ENCODE measurements at places on chromosomes 2 and 18.

- DNase-seq: no peak
Measured at GRCh38 chr2:110126906-110127305, 11.3 kb upstream of the MALL start.

DNA sequence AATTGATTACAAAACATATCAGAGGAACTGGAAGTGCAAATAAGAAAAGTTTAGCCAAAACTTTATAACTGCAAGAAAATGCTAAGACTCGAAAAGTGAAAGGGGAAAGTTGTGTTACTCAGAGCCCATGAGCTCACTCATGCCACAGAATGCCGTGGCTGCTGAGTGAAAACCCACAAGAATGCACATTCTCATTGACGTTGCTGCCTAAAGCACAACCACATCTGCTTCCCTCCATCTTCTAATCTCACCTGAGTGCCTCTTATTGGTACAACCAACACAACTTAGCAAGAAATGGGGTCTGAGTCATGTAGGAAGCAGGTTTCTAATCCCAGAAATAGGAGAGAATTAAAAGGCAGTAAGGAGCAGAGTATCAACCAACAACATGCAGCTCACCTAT is 259.7 kb downstream of the LNPK start:
- no peak for DNase-seq

GRCh38 chr2:176142281-176142680 is 9.1 kb upstream of the HOXD4 start:
- no peak for DNase-seq

DNA sequence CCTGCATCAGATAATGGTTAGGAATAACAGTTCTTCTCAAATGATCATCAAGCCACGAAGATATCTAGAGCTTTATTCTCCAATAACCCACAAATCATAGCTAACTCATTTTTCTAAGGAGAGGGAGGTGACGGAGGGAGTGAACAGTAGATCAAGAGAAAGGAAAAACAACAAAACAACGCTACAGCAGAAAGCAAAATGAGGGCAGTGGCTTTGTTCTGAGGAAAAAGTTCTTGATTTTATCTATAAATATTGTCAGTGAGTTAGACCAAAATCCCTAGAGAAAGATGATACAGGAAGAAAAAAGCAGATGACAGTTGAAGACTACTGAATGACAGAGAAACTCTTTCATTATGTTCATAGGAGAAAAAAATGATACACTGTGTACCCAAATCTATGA is 71.0 kb downstream of the STK39 start:
- no peak for DNase-seq

GRCh38 chr2:48146552-48146951 is 240.3 kb upstream of the FBXO11 start:
- DNase-seq: peak; percentile 53

- DNase-seq: no peak
Measured at GRCh38 chr2:144455987-144456386, 63.9 kb downstream of the ZEB2 start.

- DNase-seq: no peak
Measured at GRCh38 chr2:98799375-98800329, 68.7 kb upstream of the MGAT4A start.

- no peak for DNase-seq
Measured at GRCh38 chr2:45745231-45745630, 93.8 kb downstream of the PRKCE start.

GRCh38 chr2:127053731-127054603 is 53.0 kb downstream of the BIN1 start:
- DNase-seq: no peak

DNA sequence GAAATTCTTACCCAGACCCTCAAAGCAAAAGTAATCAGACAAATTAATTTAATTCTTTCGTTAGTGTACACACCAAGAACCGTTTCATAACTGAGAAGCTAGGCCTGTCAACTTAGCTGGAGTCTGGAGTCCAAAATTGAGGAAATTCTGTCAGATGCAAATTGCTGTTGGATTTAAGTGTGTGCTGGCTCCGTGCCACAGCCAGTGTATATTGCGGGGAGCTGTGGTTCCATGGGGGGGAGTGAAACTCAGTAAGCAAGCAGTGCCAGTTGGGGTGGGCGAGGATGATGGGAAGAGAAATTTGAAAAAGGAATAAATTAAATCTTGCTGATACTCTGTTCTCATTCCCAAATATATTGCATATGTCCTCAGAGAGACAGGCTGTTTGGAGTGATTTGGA is 4.0 kb downstream of the ARPC2 start:
- no peak for DNase-seq

GRCh38 chr2:208097313-208097712 is 27.0 kb downstream of the CRYGD start:
- DNase-seq: no peak

DNA sequence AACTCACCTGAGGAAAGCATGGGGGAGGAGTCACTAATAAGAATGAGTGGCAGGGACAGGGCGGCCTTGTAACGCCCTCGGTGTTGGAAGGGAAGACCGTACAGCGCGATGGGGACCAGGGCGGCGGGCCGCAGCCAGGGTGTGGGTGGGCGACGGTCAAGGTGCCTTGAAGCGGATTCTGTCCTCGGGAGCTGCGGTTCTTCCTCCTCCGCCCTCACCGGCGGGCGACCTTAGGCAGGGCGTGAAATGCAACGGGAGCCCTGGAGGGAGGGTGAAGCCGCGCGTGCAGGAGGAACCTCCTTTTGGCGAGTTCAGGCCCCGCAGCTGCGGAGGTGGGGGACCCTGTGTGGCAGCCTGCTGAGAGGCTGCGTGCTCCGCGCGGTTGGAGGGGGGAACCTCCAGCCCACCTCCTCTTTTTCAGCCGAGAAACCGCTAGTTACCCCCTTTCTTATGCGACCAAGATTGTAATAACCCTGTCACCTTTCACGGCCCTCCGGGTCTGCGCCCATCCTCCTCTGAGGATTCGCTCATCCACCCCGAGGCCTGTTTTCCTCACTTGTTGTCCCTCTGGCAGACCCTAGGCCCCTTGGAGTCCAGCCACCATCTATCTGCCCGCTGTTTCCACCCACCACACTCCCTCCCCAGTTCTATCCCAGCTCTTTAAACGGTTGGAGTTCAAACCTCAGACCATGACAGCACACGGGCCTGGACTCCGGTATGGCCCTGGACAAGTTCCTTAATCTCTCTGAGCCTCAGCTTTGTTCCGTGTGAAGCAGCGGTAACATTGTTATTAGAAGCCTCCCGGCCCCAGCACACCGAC is 823 bp upstream of the RNU2-63P start:
- DNase-seq: peak; percentile 91

GRCh38 chr2:231940795-231941194 is 14.6 kb upstream of the NPPC start:
- no peak for DNase-seq

GRCh38 chr2:46718784-46719183 is 196.8 kb downstream of the MCFD2 start:
- DNase-seq: no peak

GRCh38 chr18:78726326-78727056 is 253.1 kb upstream of the SALL3 start:
- DNase-seq: no peak

GRCh38 chr2:74045454-74045853 is 60.7 kb downstream of the TET3 start:
- no peak for DNase-seq

DNA sequence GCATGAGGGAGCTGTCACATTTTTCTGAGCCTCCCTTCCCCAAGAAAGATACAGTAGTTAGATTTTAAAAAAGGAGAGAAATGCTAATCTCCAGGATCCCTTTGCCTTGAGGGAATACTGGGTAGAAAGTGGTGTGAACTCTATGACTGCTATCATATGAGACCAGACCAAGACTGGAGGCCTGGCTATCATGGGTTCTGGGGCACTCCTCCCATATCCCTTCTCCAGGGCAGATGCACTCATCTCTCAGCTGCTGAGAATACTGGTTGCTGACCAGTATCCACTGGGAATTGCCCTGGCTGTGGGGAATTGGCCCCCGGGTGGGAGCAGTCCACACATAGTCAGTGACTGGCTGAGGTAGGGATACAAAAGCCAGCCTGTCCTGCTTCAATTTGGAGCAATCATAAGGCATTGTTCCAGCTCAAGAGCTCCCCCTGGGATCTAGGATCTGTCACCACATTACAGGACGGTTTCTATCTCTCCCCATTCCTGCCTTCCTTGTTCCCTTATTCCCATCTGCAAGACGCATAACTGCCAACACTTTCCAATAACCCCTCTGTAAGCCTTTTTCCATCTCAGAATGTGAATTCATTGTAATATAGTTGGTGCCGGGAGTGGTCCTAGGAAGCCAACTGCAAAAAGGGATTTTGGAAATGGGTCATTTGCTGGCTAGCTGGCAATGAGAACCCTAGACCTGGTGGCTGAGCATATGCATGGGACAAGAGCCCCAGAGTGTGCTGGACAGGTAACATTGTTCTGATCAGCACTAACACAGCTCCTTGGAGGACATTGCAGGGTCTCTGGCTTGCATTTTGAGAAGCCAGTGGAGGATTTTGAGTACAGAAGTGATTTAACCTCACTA is 35.4 kb upstream of the REEP1 start:
- DNase-seq: peak; percentile 38

DNA sequence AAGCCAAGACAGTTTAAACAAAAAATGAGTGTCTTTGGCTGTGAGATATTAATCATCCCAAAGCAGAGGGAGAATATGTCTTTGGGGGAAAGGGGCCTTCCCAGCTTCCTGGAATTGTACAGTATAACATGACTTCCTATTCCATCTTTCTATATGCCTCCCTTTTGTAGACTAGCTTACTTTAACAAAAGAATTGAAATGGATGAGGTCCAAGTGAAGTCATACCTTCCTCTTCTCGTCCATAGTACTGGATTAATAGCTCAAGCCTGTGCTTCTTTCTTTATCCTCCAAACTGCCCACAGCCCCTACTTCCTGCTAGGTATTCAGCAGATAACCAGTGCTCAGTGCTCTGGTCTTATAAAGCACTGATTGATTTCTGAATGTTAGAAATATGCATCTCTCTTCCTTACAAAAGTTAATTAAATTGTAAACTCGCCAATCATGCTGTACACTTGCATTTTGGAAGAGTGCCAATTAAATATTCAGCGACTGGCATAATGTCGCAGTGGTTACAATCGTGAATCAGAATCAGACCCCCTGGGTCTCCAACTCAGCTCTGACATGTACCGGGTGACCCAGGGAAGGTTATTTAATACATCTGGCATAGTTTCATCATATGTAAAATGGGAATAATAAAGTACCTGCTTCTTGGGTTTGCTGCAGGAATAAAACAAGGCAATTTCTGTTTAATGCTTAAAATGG is 325.1 kb downstream of the RND3 start:
- DNase-seq: no peak

DNA sequence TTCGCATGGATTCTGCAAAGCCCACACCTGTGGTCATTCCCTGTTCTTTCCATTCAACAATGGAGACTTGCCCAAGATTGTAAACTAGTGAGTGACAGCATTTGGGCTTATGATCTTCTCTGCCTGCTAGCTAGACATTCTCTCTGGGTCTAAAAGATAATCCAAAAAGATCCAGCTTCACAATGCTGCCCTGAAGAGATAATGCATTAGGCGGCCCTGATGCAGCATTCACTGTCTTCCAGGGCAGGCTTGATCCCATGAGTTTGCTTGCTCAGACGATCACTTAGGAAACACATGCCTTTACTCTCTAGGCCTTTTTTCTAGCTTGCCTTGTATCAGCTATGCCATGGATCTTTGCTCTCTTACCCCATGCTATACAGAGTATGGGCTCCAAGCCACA is 196.1 kb downstream of the SETBP1 start:
- no peak for DNase-seq

- DNase-seq: no peak
Measured at GRCh38 chr2:76584474-76584873, 873.8 kb upstream of the GCFC2 start.

DNA sequence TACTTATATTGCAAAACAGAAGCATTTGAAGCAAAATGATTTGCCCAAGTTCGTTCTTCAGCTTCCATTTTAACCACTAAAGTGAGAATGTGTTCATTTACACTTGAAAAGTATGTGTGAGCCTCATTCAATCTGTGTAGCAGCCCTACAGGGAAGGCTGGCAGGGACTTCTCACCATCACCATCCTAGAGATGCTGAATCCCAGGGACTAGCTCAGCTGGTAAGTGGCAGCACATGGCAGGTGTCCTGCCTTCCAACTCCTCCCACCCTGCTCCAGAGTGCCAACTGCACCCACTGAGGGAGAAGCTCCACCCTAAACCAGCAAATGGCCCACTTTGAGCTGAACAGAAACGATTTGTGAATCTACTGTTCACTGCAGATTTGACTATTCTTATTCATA is 91.5 kb downstream of the EN1 start:
- no peak for DNase-seq

- DNase-seq: no peak
Measured at GRCh38 chr2:42659609-42660008, 91.2 kb downstream of the MTA3 start.

DNA sequence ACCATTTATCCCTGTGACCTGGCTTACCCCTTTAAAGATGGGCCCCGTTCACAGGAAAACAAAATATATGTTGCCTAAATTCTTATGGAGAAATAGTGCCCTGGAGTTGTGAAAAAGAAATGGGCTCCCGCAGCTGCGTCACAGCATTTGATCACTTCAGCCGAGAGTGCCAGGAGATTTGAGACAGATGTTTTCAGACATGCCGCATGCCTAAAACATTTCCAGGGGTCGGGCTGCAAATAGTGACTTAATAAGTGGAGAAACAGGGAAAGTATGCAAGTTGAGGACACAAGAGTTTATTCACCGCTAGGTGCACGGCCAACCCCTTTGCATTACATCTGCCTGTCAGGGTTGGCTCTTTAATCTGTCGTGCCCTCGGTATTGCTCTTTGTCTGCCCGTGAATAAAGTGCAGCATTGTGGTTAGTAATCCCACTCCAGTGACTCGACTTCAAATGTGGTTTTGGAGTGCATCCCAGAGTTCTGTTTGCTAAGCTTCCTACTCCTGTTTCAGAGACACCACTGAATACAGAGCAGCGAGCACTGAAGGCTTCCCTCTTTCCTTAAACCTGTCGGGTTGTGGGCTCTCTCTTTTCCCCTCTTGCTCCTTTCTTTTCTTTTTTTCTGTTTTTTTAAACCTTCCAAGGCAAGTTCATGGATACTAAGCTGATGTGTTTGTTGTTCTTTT is 187.5 kb downstream of the LTBP1 start:
- DNase-seq: no peak

GRCh38 chr2:168114619-168115018 is 132.8 kb downstream of the STK39 start:
- DNase-seq: no peak

DNA sequence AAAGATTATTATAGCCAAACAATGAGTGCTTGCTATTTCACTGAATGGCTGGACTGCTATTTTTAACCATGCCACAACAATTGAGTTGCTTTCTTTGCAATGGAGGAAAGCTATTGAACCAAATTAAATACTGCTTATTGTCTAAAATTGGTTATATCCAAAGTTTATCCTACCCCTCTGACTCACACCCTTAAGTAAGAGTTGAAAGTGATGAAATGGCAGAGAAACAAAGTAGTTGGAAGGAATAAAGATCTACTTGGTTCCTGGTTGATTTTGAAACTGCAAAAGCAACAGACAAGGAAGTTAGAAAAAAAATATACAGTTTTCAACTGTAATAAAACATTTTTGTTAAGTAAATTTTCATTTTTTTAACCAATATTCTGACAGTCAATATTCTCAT is 47.5 kb downstream of the EML4 start:
- DNase-seq: no peak

All from erythroblast (primary cell).